ENCODE measurements at places on chromosomes 5 and 9.

GRCh38 chr5:68242743-68243142, 27.2 kb downstream of the PIK3R1 start:
- no peak for DNase-seq

- DNase-seq: no peak
These were observed 68.5 kb downstream of the APBA1 start for GRCh38 chr9:69603656-69604055.

DNA sequence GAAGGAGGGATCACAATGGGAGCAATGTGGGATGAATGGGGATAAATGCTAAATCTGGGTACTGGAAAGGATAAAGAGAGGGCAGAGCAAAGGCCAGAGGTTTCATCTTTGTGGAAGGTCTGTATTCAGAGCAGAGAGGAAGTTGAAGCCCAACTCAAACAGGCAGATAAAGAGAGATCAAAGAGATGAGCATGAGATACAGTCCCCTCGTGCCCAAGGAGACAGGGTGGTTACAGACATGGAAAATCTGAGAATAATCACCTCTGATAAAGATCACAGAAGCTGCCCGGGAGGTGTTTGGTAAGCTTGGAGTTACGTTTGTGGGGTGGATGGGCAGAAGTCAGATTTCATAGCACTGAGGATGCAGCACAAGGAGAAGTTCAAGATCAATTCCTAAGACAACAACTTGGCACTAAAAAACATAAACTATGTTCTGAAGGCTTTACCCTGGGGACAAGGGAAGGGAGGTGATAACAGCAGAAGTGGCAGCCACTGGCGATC, 459 bp upstream of the ERAP2 start:
- no peak for DNase-seq

DNA sequence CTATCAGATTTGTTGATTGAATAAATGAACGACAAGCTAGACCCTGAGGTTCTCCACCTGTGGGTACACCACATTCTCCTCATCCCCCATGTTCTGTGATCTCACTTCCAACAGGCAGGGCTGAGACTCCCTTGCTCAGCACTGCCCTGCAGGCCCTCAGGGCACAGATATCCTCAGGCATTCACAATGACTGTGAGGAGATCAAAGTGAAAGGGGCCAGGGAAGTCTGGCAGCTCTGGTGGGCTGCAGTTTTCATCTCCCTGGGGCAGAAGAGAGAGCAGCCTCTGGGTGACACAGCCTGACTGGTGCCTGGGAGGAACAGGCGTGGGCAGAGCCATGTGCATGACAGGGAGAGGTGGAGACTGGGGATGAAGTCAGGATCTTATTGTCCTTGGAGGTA, 142.4 kb upstream of the C9orf72 start:
- no peak for DNase-seq

DNA sequence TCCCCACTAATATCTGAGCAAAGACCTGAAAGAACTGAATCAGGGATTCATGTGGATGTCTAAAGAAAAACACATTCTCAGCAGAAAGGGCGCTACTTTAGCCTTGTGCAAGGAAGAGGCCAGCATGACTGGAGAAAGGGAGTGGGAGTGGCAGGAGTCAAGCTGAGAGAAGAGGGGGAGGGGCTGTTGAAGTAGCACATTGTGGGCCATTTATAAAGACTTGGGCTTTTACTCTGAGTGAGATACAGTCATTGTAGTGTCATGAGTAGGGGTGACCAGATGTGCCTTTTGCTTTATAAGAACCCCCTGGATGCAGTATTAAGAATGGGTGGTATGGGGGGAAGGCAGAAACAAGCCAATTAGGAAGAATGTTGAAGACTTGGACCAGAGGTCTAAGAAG, 452.8 kb downstream of the ENC1 start:
- DNase-seq: no peak

- no peak for DNase-seq
These were observed 23.2 kb upstream of the PTGS1 start for GRCh38 chr9:122347348-122348287.

- peak; percentile 4 for DNase-seq
These were observed 69.5 kb upstream of the ANXA1 start for GRCh38 chr9:73081979-73082657.

DNA sequence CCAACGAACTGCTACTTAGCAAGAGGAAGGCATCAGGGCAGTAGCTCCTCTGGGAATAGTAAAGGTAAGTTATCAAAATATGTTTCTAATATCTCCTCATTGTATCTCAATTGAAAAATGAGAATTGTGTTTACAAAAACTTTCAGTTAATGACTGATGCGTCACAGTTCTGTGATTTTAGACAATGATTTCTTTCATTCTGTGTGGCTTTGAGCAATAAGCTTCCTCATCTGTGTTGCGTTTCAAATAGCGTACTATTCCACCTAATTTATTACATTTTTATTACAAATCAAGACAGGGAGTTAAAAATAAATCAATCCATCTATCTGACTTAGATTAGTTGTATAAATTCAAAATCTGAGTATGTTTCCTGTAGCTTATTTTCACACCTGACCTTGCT, 145.0 kb downstream of the CAAP1 start:
- no peak for DNase-seq

DNA sequence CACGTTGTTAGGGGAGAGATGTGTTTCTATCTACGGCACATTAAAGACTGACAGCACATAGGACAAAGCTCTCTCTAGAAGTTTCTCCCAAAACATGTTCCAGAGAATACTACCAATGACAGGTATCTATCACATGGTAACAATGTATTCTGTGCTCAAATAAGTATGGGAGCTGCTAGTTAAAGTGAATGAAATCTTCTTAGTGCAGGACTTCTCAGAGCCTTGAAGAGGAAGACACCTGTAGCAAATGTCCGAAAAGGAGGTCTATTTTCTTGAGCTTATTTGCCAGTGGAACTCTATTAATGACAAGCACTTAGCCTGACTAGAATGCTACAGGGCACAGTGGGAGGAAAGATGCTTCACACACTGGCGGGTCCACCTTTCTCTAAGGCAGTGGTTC, 137.4 kb downstream of the ENTREP1 start:
- DNase-seq: no peak

- DNase-seq: no peak
These were observed 102.4 kb downstream of the PCSK1 start for GRCh38 chr5:96330530-96331140.
